Gastroesophageal sphincter (tissue), 4 donors: ENCODE measurements at places on chromosomes 7 and 10. TPM values are rescaled to one million over a fixed set of nuclear protein-coding genes. Genes with fewer than 3 reads are reported as not detected.
A peak's percentile ranks its signal among the peaks of the same experiment; 100 is the strongest.

The PNLIP gene
- total RNA-seq: not detected

The ADAM12 gene
- total RNA-seq: 1.2 TPM

The OR13A1 gene
- total RNA-seq: not detected

The SHH gene
- not detected for total RNA-seq

The CRHR2 gene
- 0.15 TPM for total RNA-seq

The ASAH2B gene
- 4.1 TPM for total RNA-seq

The FAM25A gene
- not detected for total RNA-seq

The TMEM139 gene
- not detected for total RNA-seq

The SUN3 gene
- total RNA-seq: not detected

The FZD8 gene
- 11.8 TPM for total RNA-seq

The BEND7 gene
- total RNA-seq: 18.4 TPM

The ELAPOR2 gene
- total RNA-seq: 19.9 TPM

The ITIH5 gene
- total RNA-seq: 66.8 TPM

The CALY gene
- total RNA-seq: 1.5 TPM

The ACSL5 gene
- total RNA-seq: 14.6 TPM

The IFIT2 gene
- 3.4 TPM for total RNA-seq

The C7orf57 gene
- not detected for total RNA-seq

The BUD31 gene
- total RNA-seq: 47.3 TPM

The A1CF gene
- not detected for total RNA-seq

The FOXI2 gene
- 0.73 TPM for total RNA-seq

The MLXIPL gene
- 7.7 TPM for total RNA-seq

GRCh38 chr7:105974471-105974870 lies 11.4 kb downstream of the CDHR3 start:
- no peak for ATAC-seq

GRCh38 chr7:128458956-128459355 lies 3.3 kb downstream of the HILPDA start:
- no peak for ATAC-seq

DNA sequence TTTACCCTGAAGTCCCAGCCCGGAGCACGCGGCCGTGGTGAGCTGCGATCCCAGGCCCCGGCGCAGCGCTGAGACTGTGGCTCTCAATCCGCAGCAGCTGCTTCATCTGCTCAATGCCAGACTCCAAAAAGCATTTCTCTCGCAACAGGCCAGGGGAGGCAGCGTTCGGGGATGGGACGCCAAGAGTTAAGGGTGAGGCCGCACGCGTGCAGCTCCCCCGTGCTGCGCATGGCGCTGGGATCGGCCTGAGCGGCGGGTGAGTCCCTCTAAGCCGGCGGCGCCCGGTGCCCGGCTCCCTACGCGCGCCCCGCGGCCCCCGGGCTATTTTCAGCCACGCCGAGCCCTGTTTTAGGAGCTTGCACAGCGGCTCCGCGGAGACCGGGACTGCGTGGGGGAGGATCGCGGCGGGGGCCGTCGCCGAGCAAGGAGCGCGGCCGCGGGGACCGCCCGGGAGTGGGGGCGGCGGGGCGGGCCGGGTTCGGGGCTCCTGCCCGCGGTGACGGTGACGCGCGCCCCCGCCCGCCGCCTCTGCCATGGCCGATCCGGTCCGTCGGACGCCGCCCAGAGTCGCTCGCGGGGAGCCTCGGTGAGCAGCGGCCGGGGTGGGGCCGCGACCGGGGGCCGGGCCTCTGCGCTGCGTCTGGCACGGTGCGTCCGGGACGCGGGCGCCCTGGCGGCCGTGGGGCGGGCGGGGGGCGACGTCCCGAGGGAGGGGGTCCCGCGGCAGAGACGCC lies 29.4 kb upstream of the JAKMIP3 start:
- ATAC-seq: peak; percentile 62

DNA sequence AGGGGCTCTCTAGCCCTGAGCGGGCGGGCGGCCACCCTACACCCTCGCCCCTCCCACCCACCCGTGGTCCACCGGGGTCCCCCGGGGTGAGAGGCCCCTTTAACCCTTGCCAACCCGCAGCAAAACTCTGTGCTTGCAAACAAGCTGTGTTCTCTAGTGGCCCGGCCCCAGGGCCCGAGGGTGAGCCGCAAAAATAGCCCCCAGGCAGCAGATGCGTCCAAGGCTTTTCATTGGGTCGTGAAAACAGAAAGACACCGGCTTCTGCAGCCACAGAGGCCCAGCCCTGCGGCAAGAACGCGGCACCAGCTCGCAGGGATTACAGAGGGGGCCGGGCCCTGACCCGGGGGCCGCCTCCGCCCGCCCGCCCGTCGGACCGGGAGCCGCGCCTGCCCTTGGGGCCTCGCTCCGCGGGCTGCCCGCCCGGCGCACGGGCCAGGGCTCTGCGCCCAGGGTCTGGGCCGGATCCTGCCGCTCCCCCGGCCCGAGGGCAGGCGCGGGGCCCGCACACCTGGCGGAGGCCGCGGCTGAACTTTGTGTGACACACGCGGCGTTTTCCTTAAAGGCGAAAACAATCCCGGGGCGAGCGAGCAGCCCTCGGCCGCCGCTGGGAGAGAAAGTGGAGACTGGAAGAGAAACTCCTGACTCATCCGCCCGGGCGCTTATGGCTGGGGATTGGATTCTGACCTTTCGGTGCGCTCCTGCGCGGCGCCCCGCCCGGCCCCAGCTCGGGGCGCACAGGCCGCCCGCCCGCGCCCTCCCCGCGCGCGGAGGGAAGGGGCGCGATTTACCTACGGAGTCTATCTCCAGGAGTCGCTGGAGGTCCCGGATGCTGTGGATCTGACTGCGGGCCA lies 2.8 kb downstream of the PDGFA start:
- peak; percentile 17 for ATAC-seq

DNA sequence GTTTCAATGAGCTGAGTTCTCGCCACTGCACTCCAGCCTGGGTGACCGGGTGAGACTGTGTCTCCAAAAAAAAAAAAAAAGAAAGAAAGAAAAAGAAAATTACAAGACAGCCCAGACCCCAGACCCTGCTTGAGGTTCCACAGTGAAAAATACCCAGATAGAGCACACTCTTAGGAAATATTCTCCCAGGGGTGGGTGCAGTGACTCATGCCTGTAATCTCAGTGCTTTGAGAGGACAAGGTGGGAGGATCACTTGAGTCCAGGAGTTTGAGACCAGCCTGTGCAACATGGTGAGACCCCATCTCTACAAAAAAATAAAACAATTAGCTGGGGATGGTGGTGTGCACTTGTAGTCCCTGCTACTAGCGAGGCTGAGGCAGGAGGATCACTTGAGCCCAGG lies 41.1 kb upstream of the GTF2IRD1 start:
- no peak for ATAC-seq

DNA sequence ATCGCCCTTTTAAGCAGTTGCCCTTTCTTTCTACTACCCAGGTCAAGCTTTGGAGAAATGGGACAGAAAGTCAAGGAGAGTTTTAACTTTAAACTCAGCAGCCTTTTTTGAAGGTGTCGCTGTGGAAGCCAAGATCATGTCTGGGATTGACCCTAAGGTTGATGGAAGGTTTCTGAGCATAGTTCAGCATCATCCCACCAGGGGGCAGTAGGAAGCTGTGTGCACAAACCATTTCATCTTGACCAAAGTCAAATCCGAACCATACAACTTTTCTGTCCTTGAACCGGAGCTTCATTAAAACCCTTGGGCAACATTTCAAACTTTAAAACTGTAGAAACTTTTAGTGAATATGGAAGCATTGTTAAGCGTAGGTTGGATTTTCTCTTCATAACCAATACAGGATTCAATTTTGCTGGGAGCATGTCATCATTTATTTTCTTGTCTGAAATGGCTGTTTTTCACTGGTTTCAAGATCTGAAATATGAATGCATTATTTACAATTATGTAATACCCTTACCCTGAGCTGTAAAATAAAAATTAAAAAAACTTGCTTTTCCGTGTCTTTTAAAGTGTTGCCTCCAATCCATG lies 214.4 kb upstream of the KIAA1217 start:
- ATAC-seq: no peak

GRCh38 chr10:87750001-87750671 lies 67.9 kb downstream of the ATAD1 start:
- peak; percentile 19 for ATAC-seq

DNA sequence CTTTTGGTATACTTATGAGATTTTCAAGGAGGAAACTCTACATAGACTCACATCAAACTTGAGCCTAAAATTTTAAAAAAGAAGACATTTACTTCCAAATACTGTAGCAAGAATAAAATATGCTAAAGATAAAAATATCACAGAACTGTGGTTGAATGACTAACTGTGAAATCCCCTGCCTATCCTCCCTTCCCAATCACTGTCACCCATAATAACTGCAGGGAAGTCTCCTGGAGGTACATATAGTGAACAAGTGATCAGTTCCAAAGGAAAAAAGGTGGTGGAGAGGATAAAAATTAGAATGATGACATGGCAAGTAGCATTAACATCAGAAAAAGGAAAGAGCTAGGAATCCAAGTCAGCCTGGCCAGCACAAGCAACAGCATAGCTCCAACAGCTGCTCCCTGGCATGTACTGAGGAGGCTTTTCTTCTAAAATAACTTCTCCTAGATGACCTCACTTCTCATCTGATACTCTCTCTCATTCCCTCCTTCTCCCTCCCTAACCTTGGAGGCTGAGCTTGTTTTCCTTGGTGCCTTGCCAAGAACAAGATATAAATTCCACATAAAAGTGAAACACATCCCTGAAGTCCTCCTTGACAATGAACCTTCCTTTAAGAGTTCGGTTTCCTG lies 124.0 kb downstream of the IQUB start:
- ATAC-seq: peak; percentile 93

- ATAC-seq: no peak
Observed at GRCh38 chr7:43570688-43571365, 12.1 kb upstream of the STK17A start.

DNA sequence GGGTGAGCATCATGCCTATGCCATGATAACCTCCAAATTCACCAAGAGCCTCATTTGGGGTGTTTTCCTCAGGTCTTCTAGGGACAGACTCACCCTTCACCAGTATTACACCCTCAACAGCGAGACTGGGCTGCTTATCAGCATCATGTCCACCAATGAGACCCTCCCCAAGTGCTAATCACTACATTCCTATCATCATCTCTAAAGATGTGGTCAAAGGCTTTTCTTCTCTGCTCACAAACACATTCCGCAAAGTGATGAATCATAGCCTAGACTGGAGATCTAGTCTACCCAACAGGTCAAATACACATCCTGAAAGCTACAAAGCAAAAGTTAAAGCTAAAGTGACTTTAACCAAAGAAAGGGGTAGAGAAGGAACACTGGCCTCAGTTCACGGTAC lies 75.3 kb upstream of the C7orf33 start:
- ATAC-seq: no peak

DNA sequence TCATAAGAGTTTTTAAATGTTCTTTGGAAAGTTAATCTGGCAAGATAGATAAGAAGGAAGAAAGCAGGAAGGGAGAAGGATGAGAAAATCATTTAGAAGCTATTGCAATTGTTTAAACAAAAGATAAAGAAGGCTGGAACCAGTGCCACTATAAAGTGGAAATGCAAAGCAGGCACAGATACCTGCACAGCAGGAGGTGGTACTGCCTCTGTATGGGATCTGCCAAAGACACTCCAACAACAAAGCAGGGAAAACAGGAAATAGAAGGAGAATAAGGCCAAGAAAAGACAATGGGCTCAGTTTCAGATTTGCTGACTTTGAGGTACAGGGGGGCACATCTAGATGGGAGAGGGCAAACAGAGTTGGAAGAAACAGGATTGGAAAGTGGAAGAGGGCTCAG lies 138.6 kb downstream of the PPP1R17 start:
- no peak for ATAC-seq

DNA sequence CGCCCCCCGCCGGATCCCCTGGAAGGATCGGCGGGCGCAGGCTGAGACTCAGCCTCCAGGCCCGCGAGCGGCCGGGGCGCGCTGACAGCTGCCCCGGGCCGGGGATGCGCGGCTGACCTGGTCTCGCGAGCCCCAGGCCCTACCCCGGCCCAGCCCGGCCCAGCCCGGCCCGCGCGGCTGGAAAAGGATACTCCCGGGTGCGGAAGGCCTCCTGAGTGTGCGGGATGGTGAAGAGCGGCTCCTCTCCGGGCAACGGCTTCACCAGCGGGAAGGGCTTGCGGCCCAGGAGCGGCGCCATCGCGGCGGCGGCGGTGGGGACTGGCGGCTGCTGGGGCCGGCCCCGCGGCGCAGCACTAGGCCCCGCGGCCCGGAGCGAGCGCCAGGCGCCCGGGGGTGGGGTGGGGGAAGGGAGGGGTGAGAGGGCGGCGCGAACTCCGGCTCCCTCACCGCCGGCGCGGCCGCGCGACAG lies 423 bp downstream of the BAZ1B start:
- peak; percentile 75 for ATAC-seq

- ATAC-seq: no peak
Observed at GRCh38 chr7:159086301-159086925, 58.3 kb downstream of the VIPR2 start.

GRCh38 chr7:8822595-8822994 lies 389.2 kb downstream of the NXPH1 start:
- no peak for ATAC-seq

DNA sequence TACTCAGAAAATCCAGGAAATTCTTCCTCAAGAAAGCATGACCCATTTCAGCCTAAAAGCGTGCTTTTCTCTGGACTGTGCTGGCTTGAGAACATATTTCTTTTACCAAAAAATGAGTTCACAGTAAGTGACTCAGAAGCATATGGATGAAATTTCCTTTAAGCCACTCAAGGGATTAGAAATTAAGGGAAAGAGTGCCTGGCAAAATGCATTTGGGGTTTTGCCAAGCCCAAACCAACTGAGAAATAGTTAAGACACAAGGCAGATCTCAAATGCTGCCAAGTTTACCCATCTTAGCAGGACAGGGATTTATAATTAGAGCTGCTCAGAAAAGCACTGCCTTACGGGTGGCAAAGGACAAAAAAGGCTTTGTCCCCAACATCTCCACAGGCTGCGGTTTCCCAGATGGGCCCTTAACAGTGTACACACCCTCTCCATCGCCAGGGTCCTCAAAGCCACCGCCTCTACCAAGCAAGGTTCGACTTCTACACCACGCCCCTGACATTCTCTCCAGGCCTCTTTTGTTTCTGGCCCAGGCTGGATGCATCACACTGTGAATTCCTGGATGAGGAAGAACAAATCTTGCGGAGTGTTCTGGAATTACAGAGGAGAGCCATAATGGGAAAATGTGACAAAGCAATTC lies 30.1 kb upstream of the CDHR3 start:
- peak; percentile 74 for ATAC-seq

DNA sequence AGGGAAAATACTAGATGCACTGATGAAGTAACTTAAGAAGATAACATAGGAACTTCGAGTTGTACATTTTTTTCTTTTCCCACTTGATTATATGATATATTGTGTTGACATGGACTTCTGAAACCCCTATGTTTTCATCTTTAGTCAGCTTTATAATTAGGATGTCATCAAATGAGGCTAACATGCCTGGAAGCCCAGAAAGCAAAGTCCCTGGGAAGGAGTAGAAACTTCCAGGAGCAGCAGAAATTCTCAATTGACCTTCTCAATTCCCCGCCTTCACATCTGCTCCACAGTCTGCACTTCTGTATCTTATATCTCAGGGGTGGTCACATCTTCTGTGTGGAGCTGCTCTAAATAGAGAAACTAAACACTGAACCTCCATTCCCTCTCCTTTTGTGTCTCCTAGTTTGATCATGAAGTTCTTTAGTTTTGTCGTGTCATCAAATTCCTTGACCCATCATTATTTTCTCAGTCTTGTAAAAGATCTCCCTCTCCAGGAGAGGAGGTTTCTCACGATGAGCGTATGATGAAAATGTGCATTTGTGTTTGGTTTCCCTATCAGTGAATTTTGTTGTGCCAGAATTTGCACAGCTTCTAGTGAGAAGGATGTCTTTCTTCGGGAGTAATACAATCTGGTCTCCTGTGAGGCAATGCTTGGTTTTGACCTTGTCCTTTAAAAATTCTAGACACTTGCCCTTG lies 303.3 kb downstream of the SUGCT start:
- no peak for ATAC-seq
